ENCODE measurements at places on chromosomes 6 and 20.
A peak's percentile ranks its signal among the peaks of the same experiment; 100 is the strongest.

- DNase-seq = no peak
Observed at GRCh38 chr6:133983099-133983939, 30.3 kb downstream of the TBPL1 start.

- no peak for DNase-seq
Observed at GRCh38 chr6:118912646-118913045, 18.7 kb downstream of the ASF1A start.

DNA sequence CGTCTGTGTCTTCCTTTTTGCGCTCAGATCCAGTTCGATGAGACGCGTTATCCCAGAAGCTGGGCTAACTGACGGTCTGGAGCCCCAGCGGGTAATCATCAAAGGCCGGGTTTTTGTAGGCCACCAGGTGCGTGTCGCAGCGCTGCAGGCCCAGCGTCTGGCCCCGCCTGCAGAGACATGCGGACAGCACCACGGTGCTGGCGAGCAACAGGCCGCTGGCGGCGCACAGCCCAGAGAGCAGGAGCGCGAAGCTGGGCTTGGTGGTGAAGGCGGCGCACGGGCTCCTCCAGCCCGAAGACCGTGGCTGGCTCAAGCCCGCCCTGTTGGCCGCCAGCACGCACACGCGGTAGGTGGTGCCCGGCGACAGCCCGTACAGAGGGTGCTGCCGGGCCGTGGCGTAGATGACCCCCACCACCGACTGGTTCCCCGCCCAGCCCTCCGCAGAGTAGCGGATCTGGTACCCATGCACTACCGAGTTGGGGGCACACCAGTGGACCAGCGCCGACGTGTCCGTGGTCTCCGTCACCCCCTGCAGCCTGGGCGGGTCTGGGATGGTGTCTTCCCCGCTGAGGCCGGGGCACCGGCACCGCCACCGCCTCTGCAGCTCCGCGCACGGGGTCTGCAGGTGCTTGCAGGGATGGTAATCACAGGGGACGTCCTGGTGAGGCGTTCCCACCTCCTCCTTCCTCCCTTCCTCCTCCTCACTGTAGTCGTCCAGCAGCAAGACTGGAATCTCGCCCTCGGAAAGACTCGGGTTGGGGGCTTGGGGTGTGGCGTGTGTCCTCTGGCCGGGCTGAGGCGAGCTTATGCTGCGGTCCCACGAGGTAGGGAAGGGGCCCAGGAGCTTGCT lies 12.7 kb downstream of the LRRN4 start:
- DNase-seq = no peak

- DNase-seq = no peak
Observed at GRCh38 chr20:24891546-24892393, 57.3 kb upstream of the CST7 start.

GRCh38 chr20:25281541-25281991 lies 33.7 kb downstream of the PYGB start:
- DNase-seq = no peak

GRCh38 chr20:59613861-59614260 lies 9.5 kb downstream of the PHACTR3 start:
- no peak for DNase-seq

DNA sequence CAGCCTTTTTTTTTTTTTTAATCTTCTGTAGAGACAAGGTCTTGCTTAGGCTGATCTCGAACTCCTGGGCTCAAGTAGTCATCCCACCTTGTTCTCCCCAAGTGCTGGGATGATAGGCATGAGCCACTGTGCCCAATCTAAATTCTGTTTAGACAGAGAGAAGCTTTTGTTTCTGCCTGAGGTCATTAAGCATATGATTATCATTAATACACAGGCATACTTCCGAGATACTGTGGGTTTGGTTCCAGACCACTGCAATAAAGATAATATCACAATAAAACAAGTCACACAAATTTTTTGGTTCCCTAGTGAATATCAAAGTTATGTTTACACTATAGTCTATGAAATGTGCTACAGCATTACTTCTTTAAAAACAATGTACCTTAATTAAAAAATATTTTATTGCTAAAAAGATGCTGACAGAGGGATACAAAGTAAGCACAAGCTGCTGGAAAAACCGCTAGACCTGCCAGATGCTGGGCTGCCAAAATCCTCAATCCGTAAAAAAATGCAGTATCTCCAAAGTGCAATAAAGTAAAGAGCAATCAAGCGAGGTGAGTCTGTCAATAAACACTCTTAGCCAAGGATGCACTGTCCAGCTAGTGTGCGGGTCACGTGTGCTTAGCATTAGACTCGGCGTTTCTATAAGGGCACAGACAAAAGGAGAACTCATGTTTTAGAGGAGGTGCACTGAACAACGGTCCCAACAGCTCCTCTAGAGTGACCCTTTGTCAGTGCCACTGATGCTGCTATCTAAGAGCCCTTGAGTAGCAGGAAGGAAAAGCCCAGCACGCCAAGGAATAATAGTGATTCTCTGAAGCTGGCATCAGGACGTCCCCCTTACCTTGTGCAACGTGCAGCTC lies 16.1 kb downstream of the TXNDC5 start:
- no peak for DNase-seq

- DNase-seq = no peak
Observed at GRCh38 chr6:140051521-140052512, 677.4 kb upstream of the CITED2 start.

DNA sequence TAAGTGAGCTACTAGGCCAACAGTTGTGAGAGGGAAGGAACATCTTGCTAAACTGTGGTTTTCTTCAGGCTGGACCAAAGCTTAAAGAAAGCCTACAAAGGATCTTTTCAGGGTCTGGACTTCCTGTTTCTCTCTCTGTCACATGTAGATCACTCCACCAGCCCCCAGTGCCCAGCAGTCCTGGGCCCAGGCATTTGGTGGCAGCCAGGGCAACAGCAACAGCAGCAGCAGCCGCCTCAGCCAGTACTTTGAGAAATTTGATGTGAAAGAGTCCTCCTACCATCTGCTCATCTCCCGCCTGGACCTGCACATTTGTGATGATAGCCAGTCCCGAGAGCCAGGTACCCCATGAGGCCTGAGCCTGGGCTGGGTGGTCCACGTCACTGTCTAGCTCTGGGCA lies 44.1 kb downstream of the BLTP3A start:
- DNase-seq = no peak

DNA sequence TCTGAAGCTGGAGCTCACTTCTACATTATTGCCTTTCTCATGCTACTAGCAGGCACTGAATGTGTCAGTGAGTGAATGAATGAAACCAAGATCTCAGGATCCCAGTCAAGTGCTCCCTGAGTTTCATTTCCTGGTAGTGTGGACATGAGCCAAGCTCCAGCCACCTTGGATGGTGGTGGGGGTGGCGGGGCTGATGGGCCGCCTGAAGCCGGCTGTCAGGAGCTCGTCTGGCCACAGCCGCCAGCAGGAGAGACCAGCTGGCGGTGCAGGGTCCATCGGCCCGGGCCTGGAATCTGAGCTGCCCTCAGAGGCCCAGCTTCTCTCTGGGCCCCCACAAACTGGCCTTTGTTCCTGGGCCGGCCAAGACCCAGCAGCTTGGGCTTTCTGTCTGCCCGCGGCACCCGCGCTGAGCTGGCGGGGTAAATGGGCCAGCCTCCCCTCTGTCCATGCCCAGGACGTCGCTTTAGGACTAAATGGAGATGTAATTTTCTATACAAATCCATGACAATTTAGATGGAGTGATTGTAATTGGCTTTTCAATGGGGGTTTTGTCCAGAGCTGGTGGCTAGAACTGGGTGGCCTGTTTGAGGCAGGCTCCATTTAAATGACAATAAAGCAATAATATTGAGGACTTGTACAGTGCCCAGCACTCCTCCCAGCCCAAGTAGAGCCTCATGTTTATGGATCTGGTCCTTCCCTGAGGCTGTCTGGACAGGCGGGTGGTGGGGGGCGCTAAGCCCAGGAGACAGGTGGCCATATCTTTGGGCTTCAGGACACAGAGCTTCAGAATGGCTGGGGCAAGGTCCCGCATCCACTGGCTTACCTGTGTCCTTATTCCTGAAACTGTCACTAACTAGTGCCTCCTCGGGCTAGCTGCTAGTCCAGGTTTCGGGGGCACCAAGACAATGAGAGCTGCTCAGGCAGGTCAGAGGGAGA lies 43.5 kb downstream of the NOL4L start:
- DNase-seq = no peak

DNA sequence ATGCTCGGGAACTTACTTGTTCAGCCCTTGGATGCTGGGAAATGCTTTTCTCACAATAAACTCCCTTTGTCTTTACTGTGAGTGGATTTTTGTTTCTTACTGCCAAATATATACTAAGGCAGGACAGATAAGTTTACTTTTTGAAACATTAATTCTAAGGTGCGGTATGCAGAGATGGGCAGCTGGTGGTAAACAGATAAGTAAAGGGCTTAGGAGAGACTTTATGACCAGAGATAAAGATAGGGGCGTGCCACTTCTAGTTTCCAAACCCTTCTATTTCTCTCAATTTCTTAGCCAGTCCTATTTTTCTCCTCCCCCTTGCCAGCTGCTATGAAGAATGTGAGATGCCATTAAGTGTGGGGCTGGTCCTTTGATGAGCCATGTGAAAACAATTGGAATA lies 16.3 kb downstream of the SAMD3 start:
- no peak for DNase-seq

- DNase-seq = no peak
Observed at GRCh38 chr20:34375977-34376430, 12.9 kb downstream of the ITCH start.

- no peak for DNase-seq
Observed at GRCh38 chr6:157094038-157094437, 229.3 kb downstream of the TMEM242 start.

DNA sequence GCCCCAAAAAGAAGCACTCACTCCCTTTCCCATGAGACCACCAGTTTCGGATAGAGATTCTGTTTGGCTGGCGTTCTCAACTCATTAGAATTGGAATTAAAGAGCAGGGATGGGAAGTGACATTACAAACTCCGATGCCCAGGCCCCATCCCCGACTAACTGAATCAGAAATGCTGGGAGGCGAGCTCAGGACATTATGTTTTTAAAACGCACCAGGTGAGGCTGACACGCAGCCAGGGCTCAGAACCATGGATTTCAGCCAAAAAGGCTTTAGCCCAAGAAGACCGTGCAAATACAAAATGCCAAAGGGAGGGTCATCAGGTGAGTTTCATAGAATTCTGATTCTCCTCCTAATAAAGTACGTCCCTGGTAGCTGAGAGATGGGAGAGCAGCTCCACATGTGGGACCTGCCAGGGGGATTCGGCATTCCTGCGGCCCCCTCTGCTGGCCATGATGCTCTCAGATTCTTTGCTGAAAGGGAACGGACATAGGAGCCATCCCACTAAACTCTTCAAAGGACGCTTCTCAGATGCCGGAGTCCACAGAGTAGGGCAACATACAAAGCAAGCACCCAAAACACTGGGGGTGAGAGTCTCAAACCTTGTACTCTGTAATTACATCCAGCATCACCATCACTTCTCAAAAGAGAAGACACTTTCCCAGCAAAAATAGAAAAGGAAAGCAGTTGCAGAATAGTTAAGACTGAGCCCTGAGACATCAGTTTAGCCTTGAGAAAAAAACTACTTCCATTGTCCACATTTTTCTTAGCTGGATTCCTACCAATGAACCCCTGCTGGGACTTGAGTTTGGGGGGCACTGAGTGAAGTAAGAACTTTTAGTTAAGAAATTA lies 205.2 kb downstream of the BMP7 start:
- no peak for DNase-seq

DNA sequence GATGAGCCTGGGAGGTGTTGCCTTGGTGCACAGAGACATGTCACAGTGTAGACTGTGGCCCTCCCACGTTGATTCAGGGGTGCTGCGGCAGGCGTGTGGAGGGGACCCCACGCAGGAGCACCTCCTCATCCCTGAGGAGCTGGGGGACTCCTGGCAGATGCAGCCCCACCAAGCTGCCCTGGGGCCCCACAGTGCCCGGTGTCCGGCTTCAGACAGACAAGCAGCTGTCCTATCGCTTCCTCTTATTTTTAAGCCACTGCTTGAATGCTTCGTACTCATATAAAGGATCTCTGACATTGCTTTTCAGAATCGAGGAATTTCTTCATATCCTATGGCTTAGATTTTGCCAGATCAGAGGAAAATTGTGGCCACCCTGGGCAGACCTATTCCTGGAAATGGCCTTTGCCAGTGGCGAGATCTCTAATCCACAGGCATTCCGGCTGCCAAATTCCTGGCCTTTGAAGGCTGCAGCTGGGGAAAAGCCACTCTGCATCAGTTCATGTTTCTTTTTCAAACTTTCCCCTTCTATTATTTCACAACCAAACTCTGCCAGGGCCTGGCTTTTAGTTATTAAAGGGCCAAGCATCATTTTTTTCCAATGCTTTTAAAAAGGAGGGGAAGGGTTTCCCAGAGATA lies 337.0 kb downstream of the THBS2 start:
- no peak for DNase-seq

- DNase-seq = no peak
Observed at GRCh38 chr20:61978491-61978890, 87.2 kb downstream of the TAF4 start.

GRCh38 chr6:109340811-109341210 lies 41.5 kb downstream of the CD164 start:
- DNase-seq = no peak

DNA sequence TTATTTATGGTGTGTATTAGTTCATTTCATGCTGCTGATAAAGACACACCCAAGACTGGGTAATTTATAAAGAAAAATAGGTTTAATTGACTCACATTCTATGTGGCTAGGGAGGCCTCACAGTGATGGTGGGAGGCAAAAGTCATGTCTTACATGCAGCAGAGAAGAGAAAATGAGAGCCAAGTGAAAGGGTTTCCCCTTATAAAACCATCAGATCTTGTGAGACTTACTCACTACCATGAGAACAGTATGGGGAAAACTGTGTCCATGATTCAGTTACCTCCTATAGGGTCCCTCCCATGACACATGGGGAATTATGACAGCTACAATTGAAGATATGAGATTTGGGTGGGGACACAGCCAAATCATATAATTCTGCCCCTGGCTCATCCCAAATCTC lies 150.0 kb upstream of the AHI1 start:
- no peak for DNase-seq

- DNase-seq = peak; percentile 4
Observed at GRCh38 chr6:127186889-127187288, 68.4 kb downstream of the RSPO3 start.

DNA sequence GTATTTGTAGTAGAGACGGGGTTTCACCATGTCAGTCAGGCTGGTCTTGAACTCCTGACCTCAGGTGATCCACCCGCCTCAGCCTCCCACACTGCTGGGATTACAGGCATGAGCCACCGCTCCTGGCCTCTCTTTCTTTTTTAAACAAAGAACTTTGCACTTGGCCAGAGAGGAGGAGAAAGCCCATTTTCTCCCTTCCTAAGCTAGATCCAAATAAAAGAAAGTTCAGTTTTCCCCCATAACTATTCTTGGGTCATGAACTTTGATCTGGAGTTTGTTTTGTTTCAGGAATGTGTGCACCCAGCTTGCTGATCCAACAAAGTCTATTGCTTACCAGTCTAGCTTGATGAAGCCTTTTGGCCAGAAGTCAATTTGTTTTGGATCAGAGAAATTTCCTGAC lies 23.4 kb downstream of the KCNS1 start:
- no peak for DNase-seq

GRCh38 chr6:28105245-28105639 lies 19.2 kb upstream of the ZSCAN16 start:
- no peak for DNase-seq

- DNase-seq = no peak
Observed at GRCh38 chr6:158663625-158664165, 13.8 kb downstream of the SYTL3 start.
